ENCODE measurements at places on chromosomes 11 and 22.

DNA sequence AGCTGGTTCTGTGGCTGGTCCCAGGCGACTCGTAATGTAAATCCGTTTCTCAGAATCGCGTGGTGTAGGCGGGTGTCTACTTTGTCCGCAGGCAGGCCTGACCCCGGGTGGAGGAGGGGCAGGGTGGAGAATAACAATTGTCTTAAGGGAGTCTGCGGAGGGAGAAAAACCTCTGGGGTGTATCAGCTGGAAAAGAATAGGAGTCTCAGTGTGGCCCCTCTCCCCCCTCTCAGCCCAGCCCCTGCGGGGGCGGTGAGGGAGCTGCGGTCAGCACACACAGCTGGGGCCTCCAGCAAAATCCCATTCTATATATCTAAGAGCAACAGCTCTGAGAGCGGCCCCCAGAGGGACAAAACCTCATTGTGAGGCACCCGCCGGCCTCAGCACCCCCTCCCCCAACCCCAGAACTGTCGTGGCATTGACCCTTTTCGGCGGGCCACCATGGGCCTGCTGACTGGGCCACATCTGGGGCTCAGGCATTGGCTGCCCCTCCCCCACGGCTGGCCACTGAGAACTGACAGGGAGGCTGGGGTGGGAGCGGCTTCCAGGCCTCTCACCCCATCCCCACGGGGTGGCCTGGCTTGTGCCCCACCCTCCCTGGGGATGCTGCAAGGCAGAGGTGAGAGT is 2.7 kb upstream of the MYRF start:
- no peak for DNase-seq

- DNase-seq = peak; percentile 11
Measured at GRCh38 chr22:29208879-29209623, 3.4 kb downstream of the EMID1 start.

- DNase-seq = no peak
Measured at GRCh38 chr11:12187399-12187798, 77.0 kb downstream of the MICAL2 start.

DNA sequence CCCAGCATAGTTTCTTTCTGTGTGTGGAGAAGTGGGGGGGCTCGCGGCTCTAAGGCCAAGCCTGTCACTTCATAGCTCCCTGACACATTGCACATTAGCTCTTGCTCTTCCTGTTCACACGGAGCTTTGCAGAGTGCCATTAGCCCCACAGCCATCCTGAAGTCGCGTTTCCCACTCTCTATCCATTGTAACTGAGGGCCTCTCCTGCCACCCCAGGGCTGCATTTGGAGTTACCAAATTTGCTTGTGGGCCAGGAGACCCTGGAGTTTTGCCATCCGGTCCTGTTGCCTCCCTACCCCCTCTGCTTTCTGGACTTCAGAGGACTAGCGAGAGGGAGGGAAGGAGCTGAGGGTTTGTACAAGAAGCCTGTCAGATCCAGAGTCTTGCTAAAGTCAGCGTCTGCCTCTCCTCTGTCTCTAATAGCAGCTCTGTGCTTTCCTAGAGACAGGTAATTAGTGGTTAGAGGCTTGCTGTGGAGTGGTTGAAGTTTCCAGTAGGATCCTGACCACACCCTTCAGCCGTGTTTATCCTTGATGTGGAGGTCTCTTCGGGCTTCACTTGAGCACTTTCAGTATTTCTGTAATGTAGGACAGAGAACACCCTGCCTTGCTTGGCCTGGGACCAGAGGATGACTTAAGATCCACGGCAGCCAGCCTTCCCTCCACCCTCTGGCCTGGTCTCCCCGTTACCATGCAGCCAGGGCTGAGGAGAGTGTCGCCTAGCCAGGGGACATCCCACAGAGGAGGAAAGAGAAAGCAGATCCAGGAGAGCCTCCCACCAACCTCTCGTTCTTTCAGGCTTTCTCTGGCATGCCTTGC is 14.1 kb downstream of the DCPS start:
- DNase-seq = no peak

DNA sequence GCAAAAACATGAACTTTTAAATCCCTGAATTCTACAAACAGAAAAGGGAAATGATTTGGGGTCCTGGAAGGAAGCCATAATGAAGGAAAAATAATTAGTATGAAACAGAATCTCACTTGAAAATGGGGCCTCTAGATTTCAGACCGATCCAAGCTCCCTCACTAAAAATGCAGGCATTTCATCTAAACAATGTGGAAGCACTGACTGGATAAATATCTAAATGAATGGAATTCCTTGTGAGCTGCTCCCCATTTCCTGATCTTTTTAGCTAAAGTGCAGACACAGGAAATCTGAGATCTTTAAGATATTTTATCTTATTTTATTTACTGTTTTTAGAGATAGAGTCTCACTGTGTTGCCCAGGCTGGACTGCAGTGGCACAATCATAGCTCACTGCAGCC is 1255.8 kb downstream of the LRRC4C start:
- no peak for DNase-seq

- DNase-seq = no peak
Measured at GRCh38 chr11:114083391-114084252, 24.1 kb downstream of the ZBTB16 start.

DNA sequence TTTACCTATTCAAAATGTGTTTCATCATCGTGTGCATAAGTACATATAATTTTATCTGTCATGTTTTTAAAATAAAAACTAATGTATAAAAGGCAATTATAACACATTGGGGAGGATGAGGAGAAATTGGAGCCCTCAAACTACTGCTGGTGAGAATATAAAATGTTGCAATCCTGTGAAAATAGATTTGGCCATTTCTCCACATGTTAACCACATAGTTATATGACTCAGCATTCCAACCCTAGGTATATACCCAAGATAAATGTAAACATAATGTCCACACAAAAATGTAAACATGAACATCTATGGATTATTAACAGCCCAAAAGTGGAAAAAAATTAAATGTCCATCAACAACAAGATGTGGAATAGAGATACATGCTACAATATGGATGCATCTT is 928.0 kb upstream of the FAT3 start:
- no peak for DNase-seq

- no peak for DNase-seq
Measured at GRCh38 chr11:30344085-30344484, 21.2 kb downstream of the ARL14EP start.

DNA sequence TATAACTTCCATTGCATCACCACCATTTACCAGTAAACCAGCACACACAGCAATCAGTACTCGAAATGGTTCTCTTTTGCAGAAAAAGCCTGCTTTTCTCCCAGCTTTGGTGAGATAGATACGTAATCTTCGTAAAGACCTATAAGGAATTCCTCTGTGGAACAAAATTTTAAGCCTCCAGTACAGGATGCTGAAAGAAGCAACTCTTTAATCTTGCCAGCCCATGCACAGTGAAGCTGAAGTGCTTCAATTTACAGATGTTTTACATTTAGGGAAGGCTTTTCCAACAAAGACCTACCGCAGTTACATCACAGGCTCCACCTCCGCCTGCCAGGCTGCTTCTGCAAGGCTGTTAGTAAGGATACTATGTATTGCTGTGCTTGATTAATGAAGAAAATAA is 1.9 kb downstream of the ELMOD1 start:
- no peak for DNase-seq

DNA sequence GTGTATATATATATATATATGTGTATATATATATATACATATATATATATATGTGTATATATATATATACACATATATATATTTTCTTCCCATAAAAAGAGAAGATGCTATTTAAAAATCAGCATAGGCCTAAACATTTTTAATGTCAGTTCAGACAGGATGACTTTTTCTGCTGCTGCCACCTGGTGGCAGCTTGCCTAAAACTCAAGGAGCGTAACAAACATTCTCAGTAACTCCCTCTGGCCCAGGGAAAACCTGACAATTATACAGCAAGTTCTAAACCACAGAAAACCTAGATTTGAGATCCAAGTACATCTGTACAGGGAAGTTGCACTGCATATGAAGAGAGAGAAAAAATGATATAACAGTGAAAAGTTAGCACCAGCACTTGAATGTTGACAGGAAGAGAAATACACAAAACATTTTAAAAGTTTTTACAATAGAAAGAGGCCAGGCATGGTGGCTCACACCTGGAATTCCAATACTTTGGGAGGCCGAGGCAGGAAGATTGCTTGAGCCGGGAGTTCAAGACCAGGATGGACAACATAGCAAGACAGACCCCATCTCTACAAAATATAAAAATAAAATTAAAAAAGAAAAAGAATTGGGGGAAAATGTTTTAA is 16.6 kb downstream of the OR8A1 start:
- no peak for DNase-seq

- peak; percentile 73 for DNase-seq
Measured at GRCh38 chr22:40346185-40347118, at the start of gene ADSL. TSS of gene ADSL (plus strand) at chr22:40346500. CDS start at chr22:40346559, 59 bp downstream.

GRCh38 chr11:41283191-41283930 is 176.1 kb downstream of the LRRC4C start:
- no peak for DNase-seq

DNA sequence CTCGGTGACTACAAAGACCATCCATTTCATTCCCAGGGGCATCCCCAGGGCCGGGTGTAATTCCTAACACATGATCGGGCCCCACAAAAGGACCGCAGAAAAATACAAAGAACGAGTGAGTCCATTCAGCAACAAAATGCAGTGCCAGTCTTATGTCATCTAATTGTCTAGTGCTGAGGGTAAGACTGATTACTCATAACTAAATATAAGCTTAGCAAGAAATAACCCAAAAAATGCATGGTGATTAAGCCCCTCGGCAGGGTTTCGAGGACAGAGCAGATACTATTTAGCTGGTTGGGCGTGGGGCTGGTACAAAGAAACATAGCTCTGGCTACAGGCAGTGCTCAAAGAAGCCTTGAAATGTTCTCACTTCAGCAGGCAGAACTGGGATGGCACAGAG is 1078.9 kb downstream of the OPCML start:
- DNase-seq = no peak

DNA sequence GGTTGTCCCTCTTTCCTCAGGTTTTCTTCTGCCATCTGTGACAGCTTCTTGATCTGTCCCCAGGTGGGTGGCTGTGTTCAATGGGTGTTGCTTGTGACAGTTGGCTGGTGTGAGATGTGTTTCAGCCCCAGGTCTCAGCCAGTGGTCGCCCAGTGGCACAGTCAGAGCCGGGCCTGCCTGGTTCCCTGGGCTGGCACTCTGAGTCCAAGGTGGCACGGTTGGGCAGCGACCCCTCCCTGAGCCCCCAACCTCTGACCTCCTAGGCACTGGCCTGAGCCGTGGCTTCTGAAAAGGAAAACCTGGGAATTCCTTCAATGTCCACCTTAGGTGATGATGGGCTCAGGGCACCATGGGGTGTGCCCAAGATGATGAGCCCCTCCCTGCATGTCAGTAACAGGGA is 14.0 kb upstream of the PRODH start:
- no peak for DNase-seq

- DNase-seq = no peak
Measured at GRCh38 chr11:116231543-116231942, 541.2 kb downstream of the BUD13 start.

Measured in 8988T (cell line).